ENCODE measurements at places on chromosomes 12 and 14. TPM values are rescaled to one million over a fixed set of nuclear protein-coding genes. Genes with fewer than 3 reads are reported as not detected.

Gene IL31
- not detected for polyA plus RNA-seq

Gene GUCY2C
- not detected for polyA plus RNA-seq

Gene GARIN6
- not detected for polyA plus RNA-seq

Gene GPR65
- not detected for polyA plus RNA-seq

Gene LTBP2
- under 0.01 TPM for polyA plus RNA-seq

Gene DIABLO
- 75.4 TPM for polyA plus RNA-seq

Gene KRT73
- polyA plus RNA-seq = 0.13 TPM

Gene ANG
- polyA plus RNA-seq = not detected

Gene TRIP11
- polyA plus RNA-seq = 5.0 TPM

Gene VSIG10
- 4.0 TPM for polyA plus RNA-seq

Gene HHIPL1
- not detected for polyA plus RNA-seq

Gene NEUROD4
- not detected for polyA plus RNA-seq

All from K562 (cell line).